ENCODE measurements at places on chromosomes 11 and 22.

GRCh38 chr11:112339566-112339965 is 78.9 kb upstream of the PLET1 start:
- no peak for DNase-seq

- no peak for DNase-seq
These were observed 29.7 kb upstream of the NELL1 start for GRCh38 chr11:20639688-20640087.

GRCh38 chr22:49948116-49948957 is 12.2 kb upstream of the PIM3 start:
- DNase-seq, result no peak

GRCh38 chr22:25404928-25405816 is 159.3 kb upstream of the GRK3 start:
- peak; percentile 38 for DNase-seq

DNA sequence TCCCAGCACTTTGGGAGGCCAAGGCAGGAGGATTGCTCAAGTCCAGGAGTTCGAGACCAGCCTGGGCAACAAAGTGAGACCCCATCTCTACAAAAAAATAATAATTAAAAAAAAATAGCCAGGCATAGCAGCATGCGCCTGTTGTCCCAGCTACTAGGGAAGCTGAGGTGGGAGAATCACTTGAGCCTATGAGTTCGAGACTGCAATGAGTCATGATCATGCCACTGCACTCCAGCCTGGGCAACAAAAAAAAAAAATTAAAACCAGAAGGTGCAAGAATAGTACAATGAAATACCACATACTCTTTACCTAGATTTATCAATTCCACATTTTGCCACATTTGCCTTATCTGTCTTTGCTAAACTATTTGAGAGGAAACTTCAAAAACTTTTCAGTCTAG is 8.2 kb downstream of the DPF2 start:
- DNase-seq, result no peak

DNA sequence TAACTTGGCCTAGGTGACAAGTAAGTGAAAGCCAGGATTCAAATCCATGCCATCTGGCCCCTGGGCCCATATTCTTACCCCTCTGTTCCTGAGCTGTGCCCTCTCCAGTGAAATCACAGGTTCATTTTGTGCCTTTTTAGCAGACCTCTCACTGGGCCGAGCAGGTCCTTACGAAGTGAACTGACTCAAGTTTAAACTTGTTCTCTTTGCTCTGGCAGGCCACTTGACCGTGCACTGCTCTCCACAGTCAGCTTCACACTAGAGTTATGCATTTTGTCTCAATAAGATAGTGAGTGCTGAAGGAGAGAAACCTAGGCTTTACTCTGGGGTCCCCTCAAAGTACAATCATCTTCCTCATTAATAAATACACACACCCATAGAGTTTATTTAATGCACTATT is 40.7 kb downstream of the ARFGAP3 start:
- DNase-seq, result no peak

DNA sequence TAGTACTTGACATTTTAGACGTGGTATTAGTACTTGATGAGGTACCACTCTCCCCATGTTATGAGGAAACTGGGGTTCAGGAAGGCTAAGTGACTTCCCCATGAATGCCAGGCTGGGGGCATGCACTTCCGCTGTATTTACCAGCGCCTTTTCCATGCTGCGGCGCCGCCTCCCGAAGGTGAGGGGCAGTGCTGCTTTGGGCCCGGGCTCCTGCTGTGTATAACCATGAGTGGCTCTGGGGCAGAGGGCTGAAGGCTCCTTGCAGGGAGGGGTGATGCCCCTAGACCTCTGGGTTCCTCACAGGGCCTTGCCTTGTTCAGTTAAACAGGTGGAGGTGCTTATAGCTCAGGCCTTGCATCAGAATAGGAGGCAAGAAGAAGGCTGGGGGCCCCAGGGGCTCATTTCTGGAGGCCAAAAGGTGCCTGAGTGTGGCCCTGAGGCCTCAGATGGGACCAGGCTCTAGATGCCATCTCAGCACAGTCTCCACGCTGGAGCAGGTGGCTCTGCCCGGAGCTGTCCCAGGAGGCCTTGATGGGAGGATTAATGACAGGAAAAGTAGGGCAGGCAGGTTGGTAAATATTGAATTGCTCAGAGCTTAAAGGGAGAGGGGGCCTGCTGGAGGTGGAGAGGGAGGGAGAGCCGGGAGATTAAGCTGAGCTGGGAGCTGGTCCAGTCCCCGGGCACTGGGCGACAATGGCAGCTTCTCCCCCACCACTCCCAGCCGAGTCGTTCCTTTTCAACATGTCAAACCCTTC is 129.6 kb downstream of the CEP164 start:
- no peak for DNase-seq

DNA sequence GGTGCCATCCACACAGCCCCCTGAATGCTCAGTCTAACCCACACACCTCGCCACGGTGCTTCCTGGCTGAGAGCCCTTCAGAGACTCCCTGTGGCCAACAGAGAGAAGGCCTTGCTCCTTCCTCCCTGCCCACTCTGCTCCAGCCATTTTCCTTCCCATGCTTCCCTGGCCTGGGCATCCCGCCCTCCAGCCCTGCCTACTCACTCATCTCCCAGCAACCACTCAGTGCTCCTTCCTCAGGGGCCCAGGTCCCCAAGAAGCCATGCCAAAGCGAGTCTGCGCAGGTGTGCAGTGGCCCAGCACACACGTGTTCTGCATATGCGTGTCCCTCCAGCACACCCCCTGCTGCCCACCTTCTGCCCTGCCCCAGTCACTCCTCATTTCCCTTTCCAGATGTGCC is 56.4 kb downstream of the NECTIN1 start:
- DNase-seq, result no peak

GRCh38 chr22:19641254-19641982 is 72.9 kb upstream of the SEPTIN5 start:
- DNase-seq, result no peak

DNA sequence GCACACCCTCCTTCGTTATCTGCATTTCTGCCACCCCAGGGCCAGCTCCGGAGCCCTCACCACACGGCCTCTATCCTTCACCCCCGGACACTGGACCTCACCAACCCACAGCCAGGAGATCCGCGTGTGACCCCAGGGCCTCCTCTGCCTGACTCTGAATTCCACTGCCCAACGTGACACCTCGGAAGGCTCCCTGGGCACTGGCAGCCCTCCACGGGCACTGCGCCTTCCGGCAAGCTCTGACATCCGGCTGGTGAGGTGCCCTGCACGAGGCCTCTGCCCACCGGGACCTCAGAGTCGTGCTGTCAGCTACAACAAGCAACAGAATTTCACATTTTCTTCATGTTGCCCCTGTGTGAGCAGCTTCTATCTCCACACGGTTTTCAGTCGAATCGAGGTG is 148.3 kb downstream of the CRYBB2 start:
- DNase-seq, result no peak

- DNase-seq, result peak; percentile 38
These were observed 27.1 kb upstream of the TMA7B start for GRCh38 chr22:39932918-39933649.

DNA sequence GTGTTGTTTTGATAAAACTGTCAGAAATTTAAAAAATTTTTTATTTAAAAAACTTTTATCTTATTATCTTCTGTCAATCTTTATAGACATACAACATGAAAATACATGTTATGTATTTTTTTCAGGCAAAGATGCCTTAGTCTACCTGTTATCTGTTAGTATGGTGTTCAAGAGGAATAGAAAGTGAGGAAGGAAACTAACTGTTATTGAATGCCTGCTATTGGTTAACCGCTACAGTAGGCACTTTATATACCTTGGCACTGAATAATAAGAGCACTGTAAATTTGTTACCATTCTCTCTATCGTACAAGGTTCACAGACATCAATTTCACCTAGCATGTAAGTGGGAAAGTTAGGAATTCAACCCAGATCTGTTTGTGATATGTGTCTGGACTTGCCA is 272.1 kb upstream of the CCDC90B start:
- DNase-seq, result no peak

DNA sequence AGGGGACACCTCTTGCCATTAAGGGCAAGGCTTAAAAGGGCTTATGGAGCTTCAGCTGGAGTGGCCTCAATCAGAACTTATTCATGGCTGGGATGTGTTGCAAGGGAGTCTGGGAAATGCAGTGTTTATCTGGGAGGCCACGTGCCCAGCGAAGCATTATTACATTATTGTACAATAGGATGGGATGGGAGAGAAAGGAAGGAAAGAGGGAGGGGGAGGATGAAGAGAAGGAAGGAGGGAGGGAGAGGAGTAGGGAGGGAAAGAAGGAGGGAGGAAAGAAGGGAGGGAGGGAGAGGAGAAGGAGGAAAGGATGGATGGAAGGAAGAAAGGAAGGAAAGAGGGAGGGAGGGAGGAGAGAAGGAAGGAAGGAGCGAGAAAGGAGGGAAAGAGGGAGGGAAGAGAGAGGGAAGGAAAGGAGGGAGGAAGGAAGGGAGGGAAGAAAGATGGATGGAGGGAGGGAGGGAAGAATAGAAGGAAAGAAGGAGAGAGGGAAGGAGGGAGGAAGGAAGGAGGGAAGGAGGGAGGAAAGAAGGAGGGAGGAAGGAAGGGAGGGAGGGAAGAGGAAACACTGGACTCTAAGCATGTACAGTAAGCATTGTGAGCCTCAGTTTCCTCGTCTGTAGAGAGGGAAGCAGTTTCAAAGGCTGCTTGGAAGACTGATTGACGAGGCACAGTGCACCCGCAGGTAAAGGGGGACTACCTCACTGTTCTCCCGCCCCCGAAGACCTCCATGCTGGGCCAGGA is 62.2 kb downstream of the MYEOV start:
- no peak for DNase-seq

GRCh38 chr11:131561972-131562371 is 191.6 kb downstream of the NTM start:
- DNase-seq, result no peak

DNA sequence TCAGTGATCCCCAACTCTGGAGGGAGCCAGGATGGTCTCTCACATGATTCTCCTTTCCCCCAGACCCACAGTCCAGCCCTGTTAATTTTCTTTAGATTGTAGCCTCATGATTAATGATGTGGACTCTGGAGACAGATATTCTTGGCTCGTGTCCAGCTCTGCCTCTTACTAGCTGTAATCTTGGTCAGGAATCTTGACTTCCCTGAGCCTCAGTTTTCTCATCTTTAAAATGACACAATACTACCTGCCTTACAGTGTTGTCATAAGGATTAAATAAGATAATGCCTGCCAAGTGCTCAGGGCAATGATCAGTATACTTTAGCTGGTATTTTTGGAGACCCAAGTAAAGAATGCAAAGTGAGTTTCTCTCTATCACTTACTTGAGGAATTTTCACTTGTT is 60.0 kb downstream of the SPECC1L start:
- DNase-seq, result no peak

- DNase-seq, result no peak
These were observed at the start of gene RASL10A for GRCh38 chr22:29315286-29316140. Gene RASL10A (minus strand): TSS chr22:29315697. CDS start chr22:29315246, 451 bp downstream.

DNA sequence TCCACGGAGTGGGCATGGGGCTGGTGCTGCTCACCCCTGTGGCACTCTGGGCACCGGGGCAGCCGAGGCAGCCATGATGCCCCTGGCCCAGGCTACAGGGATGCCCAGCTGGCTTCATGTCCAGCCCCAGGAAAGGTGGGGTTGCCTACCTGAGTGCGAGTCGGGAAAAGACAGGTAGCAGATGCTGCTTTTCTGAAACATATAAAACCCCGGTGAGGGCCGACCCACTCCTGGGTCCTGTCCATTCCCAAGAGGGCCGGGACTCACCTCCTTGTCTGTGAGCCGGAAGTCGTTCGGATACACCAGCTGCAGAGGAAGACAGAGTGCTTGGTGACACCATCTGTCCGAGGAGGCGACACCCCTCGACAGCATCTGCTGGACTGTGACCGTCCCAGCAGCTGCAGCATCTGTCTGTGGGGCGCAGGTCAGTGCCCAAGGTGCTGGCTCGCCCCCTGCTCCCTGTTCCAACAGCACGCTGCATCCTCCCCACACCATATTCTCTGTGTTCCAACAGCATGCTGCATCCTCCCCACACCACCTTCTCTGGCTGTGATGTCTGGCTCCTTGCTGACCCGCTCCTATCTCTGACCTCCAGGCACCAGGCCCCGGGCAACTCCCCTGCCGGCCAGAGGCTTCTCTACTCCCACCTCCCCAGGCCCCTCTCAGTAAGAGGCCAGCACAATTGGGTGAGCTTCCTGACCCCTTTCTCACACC is 8.0 kb downstream of the DENND6B start:
- no peak for DNase-seq
